ENCODE measurements at places on chromosomes 16 and 17.

GRCh38 chr17:33486135-33486885, 193.2 kb upstream of the ASIC2 start:
- no peak for DNase-seq

GRCh38 chr17:79202480-79202879, 127.9 kb downstream of the ENGASE start:
- no peak for DNase-seq

DNA sequence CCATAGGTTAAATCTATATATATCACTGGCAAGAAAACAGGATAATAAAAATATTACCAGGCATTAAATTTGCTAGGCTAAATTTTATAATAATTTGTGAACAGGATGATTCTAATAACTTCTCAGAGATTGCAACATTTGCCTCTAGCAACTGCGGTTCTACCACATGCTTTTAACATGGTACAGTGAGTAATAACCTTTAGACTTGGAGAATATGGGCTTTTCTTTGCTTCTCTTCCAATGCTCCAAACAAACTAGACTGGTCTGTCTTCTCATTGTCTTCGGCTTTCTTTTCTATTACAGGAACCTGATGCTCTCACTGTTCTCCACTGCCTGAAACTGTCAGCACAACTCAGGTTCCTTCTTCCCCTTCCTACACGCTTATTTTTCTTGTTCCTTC, 80.6 kb downstream of the CA4 start:
- no peak for DNase-seq

DNA sequence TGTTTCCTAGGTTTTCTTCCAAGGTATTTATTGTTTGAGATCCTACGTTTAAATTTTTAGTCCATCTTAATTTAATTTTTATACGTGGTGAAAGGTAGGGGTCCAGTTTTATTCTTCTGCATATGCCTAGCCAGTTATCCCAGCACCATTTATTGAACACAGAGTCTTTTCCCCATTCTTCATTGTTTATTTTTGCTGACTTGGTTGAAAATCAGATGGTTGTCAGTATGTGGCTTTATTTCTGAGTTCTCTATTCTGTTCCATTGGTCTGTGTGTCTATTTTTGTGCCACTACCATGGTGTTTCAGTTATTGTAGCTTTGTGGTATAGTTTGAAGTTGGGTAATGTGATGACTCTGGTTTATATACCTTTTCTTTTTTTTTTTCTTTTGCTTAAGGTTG, 753.0 kb upstream of the GOT2 start:
- no peak for DNase-seq

GRCh38 chr17:70535986-70536385, 366.7 kb downstream of the KCNJ2 start:
- DNase-seq, result no peak

DNA sequence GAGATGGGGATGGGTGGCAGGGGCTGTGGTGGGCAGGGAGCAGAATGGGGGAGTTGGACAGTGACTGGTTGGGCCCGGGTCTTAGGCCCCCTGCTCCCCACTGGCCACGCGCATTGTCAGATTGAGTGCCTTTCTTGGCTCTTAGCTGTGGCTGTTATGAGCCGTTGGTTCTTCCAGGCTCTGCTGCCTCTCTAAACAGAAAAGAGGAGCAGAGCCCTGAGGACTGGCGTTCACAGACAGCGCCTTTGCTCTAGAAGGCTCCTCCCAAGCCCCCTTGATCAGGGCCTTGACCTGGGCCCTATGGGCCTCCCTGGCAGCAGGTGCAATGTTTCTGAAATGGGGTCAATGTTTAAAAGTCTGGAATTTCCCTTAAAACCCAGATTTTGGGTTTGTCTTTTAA, 14.8 kb upstream of the NUDT16L1 start:
- no peak for DNase-seq

GRCh38 chr16:48317026-48317425, 68.2 kb downstream of the SIAH1 start:
- no peak for DNase-seq

DNA sequence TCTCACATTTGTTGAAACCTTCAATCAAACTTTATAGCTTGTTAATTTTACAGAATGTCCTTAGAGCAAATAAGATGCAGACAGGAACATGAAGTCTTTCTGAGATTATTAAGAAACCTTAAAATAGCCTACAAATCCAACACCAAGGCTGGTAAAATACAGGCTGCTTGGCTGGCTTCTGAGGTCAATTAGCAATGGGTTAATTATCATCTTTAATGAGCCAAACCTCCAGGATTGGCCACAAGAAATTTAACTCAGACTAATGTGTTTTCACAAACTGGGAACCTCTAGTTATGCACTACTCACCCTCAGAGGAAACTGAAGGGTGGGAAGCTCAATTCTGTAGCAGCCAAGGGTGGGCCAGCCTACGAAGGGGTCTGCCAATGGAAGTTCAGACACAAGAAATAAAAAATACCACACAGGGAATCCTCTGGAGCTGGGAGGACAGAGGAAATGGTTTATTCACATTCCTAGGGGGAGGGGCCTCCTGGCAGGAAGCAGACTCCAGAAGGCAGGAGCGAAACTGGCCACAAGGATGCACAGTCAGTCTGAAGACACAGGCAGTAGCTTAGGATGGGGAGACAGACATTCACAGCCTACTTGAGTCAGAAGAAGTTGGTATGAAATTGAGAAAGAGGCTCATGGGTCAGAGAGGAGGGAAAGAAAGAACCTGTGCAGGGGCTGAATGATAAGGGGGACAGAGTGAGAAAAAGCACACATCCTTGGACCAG, 36.1 kb downstream of the HIC1 start:
- no peak for DNase-seq

GRCh38 chr16:84829168-84829965, 9.6 kb downstream of the CRISPLD2 start:
- DNase-seq, result no peak

DNA sequence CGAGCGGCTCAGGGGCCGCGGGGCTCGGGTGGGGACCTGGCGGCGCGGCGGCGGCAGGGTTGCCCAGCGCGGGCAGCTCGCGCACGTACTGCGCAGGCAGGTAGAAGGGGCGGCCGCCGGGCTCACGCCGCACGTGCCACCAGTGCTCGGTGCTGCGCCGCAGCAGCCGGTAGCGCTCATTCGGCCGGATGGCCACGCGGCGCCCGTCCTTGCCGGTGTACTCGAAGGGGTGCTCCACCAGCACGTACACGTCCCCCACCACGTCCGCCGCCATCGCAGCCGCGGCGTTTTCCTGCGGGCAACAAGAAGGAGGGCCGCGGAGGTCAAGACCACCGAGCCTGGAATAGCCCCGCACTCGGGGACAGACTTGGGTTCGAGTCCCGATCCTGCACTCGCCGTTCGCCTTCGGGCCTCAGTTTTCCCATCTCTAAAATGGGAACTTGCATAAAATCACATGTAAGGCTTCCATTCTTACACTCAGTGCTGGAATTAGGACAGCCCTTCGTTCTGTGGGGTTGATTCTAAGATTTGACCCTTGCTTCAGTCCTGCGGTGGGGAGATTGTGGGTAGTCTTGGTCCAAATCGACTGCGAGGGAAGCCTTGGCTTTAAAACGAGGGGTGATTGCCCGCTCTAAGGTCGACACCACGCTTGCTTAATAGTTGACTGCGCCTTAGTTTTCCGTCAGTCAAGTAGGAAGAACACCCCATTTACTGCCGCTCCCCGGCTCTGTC, 2.5 kb downstream of the ARHGAP27 start:
- no peak for DNase-seq

- DNase-seq, result no peak
These were observed 31.1 kb upstream of the CPNE2 start for GRCh38 chr16:57061084-57061905.

DNA sequence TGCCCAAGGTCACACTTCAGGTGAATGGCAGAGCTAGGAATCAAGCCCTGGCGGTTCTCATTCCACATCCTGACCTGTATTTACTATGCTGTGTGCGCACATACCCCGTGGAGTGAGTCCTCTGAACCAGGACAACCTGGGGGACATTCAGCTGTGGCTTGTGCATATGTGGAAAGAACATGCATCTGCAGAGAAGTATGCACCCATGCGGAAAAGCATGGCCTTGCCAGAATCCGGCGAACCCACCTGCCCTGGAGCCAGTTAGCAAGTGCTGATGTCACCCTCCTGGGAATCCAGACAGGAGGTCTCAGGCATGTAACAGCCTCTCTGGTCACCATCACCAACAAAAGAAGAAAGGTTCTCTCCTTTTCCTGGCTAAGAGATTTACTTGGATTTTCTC, 1.9 kb downstream of the RASL10B start:
- DNase-seq, result no peak

- no peak for DNase-seq
These were observed 29.3 kb downstream of the UNKL start for GRCh38 chr16:1385232-1385631.

GRCh38 chr16:67917852-67918236, 13.8 kb downstream of the CTRL start:
- peak; percentile 35 for DNase-seq

GRCh38 chr17:42779304-42779935, 990 bp upstream of the WNK4 start:
- DNase-seq, result no peak

GRCh38 chr17:82923366-82924113, 83.7 kb upstream of the ZNF750 start:
- DNase-seq, result no peak

GRCh38 chr16:29839822-29840221, 19.6 kb downstream of the MVP start:
- DNase-seq, result no peak

- no peak for DNase-seq
These were observed 894 bp downstream of the RNF227 start for GRCh38 chr17:7915179-7915610.

DNA sequence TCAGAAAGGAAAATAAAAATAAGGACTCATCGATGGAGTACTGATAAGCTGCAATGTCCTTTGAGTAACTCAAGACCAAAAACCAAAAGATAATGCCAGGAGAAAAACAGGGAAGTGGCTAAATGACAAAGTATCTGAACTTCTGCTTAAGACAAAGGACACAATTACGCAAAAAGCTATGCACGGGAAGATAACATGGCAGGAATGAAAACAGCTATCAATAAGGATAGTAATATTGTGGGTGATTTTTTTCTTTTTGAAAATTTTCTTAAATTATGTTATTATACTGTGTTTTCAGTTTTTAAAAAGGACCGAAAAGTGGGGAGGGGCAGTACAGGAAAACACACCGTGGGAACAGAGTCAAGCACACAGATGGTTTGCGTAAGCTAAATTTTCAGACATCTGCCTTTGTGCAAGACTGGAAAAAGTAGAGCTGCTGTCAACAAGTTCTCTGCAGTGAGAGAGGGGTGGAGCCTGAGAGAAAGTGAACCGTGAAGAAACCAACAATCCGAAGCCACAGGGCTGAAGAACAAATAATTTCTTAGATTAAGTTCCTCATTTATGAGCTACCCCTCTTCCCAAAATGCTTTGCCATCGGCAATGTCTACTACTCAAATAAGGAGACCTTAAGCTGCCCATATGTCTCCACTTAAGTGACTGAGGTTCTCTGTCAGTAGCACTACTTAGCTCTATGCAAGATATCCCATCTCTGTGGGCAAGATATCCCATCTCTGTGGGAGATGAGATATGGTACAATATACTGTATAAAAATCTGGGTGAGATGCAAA, 99.9 kb upstream of the CORO6 start:
- peak; percentile 37 for DNase-seq

DNA sequence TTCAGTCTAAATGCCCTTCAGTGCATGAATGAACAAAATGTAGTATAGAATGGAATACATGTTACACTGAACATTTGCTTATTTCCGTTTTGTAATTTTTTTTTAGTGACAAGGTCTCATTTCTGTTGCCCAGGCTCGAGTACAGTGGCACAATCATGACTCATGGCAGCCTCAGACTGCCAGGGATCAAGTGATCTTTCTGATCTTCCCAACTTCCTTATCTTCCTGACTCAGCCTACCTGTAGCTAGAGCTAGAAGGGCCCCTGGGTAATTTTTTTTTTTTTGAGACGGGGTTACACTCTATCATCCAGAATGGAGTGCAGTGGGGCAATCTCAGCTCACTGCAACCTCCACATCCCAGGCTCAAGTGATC, 7.3 kb upstream of the SLX4 start:
- DNase-seq, result no peak

All from activated naive CD8-positive, alpha-beta T cell treated with anti-CD3 and anti-CD28 coated beads, Interleukin-2, amount 50 U/mL, for 24 hours (primary cell).